ENCODE measurements at places on chromosomes 6 and 20. TPM values are rescaled to one million over a fixed set of nuclear protein-coding genes. Genes with fewer than 3 reads are reported as not detected.

DNA sequence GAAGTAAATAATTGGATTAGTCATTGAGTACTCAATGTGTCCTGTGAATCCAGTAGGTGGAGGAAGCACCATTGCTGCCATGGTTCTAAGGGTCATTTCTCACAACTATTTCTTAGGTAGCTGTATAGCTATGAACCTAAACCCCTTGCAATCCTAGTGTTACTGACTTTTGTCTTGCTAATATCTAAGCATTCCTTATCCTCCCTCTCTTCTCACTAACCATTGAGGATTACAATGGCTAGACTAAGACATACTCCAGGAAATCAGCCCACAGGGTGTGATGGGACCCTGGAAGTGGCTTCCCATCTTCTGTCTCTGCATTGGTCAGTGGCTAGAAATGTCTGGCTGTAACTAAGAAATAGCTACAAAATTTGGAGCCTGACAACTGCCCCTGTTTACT lies 27.3 kb upstream of the FOXA2 start:
- no peaks in the 10 kb centered on the region for H3K36me3 ChIP-seq
- DNase-seq, result no peak
- no peaks in the 10 kb centered on the region for H3K4me1 ChIP-seq
- no peak overlapping the region for H3K27ac ChIP-seq
- H3K27me3 ChIP-seq, result no peaks in the 10 kb centered on the region

DNA sequence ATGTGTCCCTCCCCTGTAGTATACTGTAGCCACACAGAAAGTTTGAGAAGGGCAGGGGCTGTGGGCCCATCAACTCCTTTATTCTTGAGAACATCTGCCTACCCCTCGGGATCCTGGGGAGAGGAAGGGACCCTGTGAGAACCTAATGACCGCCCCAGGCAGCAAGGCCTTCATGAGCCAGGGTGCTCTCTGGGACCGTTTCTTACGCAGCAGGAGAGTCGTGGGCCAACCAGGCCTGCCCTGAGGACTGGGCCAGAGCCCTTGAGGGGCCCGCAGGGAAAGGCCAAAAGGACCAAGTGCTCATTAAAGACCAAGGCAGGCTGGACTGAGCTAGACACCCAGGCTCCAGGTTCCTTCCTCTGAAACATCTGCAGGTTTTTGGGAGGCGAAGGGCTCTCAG lies 5.2 kb downstream of the SGK2 start:
- no peaks in the 10 kb centered on the region for H3K36me3 ChIP-seq
- no peak for DNase-seq
- H3K27me3 ChIP-seq, result no peaks in the 10 kb centered on the region
- H3K27ac ChIP-seq, result no peak overlapping the region
- no peak overlapping the region for H3K4me3 ChIP-seq

DNA sequence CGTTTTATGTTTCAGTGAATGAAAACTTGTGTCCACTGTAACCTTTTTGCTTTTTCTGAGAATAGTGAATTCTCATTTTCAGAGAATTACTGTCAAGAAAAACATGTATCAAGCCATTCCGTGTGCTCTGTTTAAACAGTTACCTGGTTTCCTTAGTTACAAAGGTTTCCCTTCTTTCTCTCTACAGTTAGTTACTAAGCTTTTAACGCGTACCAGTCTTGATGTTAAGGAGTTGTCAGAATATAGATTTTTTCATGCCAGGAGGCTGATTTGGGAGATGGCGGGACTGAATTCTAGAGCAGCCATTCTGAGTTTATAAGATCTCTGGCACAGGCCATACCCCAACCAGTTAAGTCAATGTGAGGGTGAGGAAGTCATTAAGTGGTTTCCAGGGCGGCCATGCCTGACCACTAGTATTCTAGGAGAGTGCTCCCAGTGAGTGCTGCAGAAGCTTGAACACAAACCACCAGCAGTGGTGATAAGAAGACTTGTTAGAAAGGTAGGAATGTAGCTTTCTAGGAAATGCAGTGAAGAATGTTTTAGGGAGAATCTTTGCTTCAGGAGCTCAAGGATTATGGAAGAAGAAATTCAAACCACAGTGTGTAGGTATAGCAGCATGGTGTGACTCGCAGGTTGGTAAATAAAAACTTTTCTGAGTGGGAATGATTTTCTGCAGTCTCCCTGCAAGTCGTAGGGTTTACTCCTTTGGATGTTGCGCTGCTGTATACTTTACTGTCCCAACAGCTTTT lies 112.9 kb downstream of the JARID2 start:
- no peak overlapping the region for H3K27ac ChIP-seq
- DNase-seq, result peak; percentile 66
- peaks cover 54% of the 10 kb centered on the region for H3K4me1 ChIP-seq
- no peaks in the 10 kb centered on the region for H3K27me3 ChIP-seq
- H3K36me3 ChIP-seq, result peaks cover 3% of the 10 kb centered on the region

DNA sequence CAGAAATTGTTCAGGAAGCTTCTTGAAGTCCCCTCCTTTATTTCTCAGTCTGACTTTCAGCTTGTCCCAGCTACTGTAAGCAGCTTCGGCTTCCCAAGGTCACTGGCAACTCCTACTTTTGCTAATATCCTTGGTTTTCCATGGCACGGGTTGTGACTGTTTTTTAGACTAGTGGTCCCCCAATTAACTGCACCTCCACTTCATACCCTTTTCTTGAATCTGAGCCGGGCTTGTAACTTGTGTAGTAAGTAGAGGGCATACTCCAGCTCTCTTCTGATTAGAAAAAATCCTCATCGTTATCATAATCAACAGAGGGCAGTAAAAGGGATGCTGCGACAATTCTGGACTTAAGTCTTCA lies 162.3 kb upstream of the TNFAIP3 start:
- H3K36me3 ChIP-seq, result no peaks in the 10 kb centered on the region
- H3K4me1 ChIP-seq, result peaks cover 14% of the 10 kb centered on the region
- H3K27me3 ChIP-seq, result no peaks in the 10 kb centered on the region
- H3K27ac ChIP-seq, result no peak overlapping the region
- no peak overlapping the region for H3K4me3 ChIP-seq

GRCh38 chr6:139698526-139699176 lies 324.2 kb upstream of the CITED2 start:
- H3K4me1 ChIP-seq, result no peaks in the 10 kb centered on the region
- no peak overlapping the region for H3K27ac ChIP-seq
- no peak for DNase-seq
- H3K4me3 ChIP-seq, result no peak overlapping the region

DNA sequence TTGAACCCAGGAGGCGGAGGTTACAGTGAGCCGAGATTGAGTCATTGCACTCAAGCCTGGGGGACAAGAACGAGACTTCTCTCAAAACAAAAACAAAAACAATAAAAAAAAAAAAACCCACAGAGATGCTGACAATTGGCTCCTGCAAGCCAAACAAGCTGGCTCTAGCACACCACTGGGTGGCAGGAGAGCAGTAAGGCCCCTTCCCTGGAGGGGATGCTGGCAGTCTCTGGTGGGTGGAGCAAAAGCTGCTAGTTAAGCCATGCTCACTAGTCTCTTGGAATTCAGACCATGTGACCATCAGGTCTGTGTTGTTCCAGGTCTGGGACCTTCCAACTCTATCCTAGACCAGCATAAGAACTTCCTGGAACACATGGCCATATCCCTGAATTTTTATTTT lies 18.9 kb upstream of the DSN1 start:
- peak; percentile 56 for DNase-seq
- no peak overlapping the region for H3K4me3 ChIP-seq
- H3K27me3 ChIP-seq, result no peaks in the 10 kb centered on the region
- H3K27ac ChIP-seq, result no peak overlapping the region
- peaks cover 22% of the 10 kb centered on the region for H3K36me3 ChIP-seq
- no peaks in the 10 kb centered on the region for H3K4me1 ChIP-seq

DNA sequence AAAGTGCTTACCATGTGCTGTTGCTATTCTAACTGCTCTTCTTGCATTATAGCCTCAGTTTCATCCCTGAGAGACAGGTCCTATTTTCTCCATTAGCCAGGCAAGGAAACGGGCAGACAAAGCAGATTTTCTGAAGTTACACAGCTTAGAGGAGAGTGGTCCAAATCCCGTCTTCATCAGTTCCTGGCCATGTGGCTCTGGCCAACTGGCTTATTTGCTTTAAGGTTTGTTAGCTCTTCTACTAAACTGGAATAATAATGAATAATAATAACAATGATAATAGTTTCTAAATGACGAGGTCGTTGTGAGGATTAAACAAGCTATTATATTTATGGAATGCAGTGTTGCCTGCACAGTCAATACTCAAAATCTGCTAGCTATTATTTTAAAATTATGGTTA lies 35.8 kb upstream of the BCAS1 start:
- no peaks in the 10 kb centered on the region for H3K27me3 ChIP-seq
- no peak for DNase-seq
- H3K36me3 ChIP-seq, result no peaks in the 10 kb centered on the region
- no peak overlapping the region for H3K4me3 ChIP-seq

DNA sequence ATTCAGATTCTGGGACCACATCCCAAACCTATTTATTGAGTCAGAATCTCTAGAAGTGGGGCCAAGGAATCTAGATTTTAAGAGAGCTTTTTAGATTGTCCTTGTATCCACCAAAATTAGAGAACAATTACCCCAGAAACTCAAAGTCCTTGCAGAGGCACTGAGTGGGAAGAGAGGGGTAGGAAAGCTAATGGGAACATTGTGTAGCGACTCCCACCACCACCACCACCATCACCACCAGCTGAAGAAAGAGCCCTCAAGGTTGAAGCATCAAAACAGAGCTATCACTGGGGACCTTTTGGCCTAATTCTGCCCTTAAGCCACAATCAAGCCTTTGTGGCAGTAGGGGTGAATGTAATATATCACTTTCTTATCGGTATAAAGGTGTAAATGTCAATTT lies 39.0 kb upstream of the SLC32A1 start:
- H3K27ac ChIP-seq, result no peak overlapping the region
- H3K4me1 ChIP-seq, result no peaks in the 10 kb centered on the region
- H3K4me3 ChIP-seq, result no peak overlapping the region
- H3K36me3 ChIP-seq, result no peaks in the 10 kb centered on the region

DNA sequence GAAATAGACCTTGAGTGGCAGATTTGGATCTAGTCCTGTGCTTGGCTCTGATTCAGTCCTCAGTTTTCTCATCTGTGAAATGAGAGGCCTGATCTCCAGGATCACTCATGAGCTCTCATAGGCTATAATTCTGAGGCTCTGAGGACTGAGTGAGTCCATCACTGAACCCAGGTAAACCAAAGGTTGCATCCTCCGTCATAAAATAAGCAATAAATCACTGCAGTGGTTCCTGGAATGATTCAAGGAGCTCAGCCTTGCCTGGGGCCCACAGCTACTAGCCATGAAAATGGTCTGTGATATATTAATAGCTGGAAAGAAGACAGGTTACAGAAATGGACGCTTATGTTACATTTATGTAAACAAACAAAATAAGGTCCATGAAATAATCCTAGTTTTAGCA lies 124.8 kb downstream of the MAP3K7 start:
- no peak for DNase-seq
- peaks cover 4% of the 10 kb centered on the region for H3K27me3 ChIP-seq
- H3K4me3 ChIP-seq, result no peak overlapping the region
- peaks cover 12% of the 10 kb centered on the region for H3K4me1 ChIP-seq
- no peaks in the 10 kb centered on the region for H3K36me3 ChIP-seq

DNA sequence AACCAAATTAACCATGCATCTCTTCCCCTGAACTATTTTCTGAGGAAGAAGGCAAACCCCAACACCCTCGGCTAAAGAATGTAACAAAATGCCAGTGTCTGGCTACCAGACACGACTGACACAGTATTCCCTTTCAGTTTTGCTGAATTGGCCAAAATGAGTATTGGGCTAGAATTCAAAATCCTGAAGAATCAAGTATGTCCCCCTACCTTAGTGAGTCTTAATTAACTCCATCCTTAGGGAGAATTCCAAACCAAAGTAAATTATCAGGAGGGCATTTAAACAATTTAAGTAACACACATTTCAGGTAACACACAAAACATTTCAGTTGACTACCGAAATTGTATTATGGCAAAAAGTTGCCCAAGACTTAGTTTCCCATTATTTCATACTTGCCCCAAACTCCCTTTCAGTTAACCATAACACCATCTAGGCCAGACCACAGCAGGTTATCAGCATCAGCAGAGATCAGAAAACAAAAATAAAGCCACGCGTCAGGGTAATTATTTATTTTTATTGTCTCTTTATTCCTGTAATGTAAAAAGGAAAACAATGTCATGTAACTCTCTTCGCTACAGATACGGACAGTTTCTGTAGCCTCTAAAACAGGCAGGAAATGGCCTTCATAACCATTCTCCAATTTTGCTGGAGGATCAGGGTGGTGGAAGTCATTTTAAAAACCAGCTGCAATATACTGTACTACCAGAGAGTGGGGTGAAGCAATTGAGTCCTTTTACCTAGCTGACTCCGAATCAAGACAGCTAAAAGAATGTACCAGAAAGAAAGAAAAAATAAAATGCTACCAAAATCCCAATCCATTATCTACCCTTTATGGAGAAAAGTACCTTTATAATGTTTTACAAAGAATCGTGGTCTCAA lies 1.9 kb downstream of the SNX5 start:
- peak overlapping the region; percentile 87 for H3K4me3 ChIP-seq
- peak; percentile 61 for DNase-seq
- peak overlapping the region; percentile 96 for H3K27ac ChIP-seq
- peaks cover 6% of the 10 kb centered on the region for H3K36me3 ChIP-seq
- peaks cover 62% of the 10 kb centered on the region for H3K4me1 ChIP-seq

- no peaks in the 10 kb centered on the region for H3K4me1 ChIP-seq
- H3K27me3 ChIP-seq, result no peaks in the 10 kb centered on the region
- DNase-seq, result no peak
- no peak overlapping the region for H3K27ac ChIP-seq
- no peak overlapping the region for H3K4me3 ChIP-seq
Measured at GRCh38 chr20:36275011-36275410, 31.1 kb upstream of the DLGAP4 start.

- H3K36me3 ChIP-seq, result no peaks in the 10 kb centered on the region
- H3K27ac ChIP-seq, result no peak overlapping the region
- H3K27me3 ChIP-seq, result no peaks in the 10 kb centered on the region
- H3K4me1 ChIP-seq, result no peaks in the 10 kb centered on the region
- no peak for DNase-seq
- no peak overlapping the region for H3K4me3 ChIP-seq
Measured at GRCh38 chr6:99359800-99360199, 10.3 kb upstream of the FAXC start.

GRCh38 chr6:42226645-42227143 lies 9.0 kb upstream of the MRPS10 start:
- no peak for DNase-seq
- H3K36me3 ChIP-seq, result no peaks in the 10 kb centered on the region
- H3K27me3 ChIP-seq, result no peaks in the 10 kb centered on the region
- no peak overlapping the region for H3K4me3 ChIP-seq
- H3K27ac ChIP-seq, result no peak overlapping the region
- no peaks in the 10 kb centered on the region for H3K4me1 ChIP-seq

- peaks cover 12% of the 10 kb centered on the region for H3K4me1 ChIP-seq
- no peaks in the 10 kb centered on the region for H3K27me3 ChIP-seq
- H3K4me3 ChIP-seq, result no peak overlapping the region
- no peak overlapping the region for H3K27ac ChIP-seq
- peaks cover 8% of the 10 kb centered on the region for H3K36me3 ChIP-seq
Measured at GRCh38 chr20:47396762-47397476, 40.4 kb upstream of the ZMYND8 start.

Gene COL10A1
- polyA plus RNA-seq, result not detected

Gene GSTA3
- polyA plus RNA-seq, result not detected

Gene POM121L2
- not detected for polyA plus RNA-seq

Gene CYP39A1
- polyA plus RNA-seq, result not detected

Gene CST5
- not detected for polyA plus RNA-seq

Gene BTNL2
- not detected for polyA plus RNA-seq

Gene SLC44A4
- polyA plus RNA-seq, result not detected

Gene ASF1A
- polyA plus RNA-seq, result 4.0 TPM

Gene XKR7
- 0.12 TPM for polyA plus RNA-seq

Gene KCNK15
- not detected for polyA plus RNA-seq

Gene LY6G5C
- 3.4 TPM for polyA plus RNA-seq

Gene TSHZ2
- 1.00 TPM for polyA plus RNA-seq
